ENCODE measurements at places on chromosomes 6 and 20.

DNA sequence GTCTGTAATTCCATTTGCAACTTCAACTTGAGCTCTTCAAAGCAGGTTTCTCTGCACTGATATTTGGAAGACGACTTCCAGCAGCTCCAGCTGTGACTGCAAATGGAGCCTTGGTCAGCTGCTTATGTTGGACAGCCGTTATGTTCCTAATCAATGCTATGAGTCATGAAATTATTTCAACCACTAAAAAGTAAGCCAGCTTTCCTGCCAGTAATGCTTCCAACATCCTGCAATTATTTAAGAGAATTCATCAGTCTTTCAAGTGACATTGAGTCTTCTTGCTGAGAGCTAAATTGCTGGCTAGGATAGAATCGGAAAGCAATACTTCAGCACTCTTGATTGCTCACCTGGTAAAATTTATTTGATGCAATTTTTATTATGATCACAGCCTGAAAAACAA is 375.7 kb downstream of the MMUT start:
- no peak for DNase-seq

GRCh38 chr6:137610702-137611101 is 116.5 kb upstream of the OLIG3 start:
- no peak for DNase-seq

DNA sequence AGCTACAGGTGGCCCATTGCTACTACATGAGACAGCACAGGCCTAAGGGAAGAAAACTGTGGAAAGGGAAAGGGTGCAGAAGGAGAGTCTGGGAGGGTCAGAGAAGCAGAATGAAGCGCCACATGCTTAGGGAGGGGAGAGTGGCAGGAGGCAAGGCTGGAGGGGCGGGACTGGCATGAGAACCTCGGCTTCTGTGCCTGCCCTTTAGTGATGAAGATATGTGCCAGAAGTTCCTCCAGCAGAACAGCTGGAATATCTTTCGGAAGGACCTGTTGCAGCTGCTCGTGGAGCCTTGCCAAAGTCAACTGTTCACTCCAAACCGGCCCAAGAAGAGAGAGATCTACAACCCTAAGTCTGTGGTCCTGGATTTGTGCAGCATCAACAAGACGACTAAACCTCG is 61.8 kb downstream of the CNBD2 start:
- no peak for DNase-seq

GRCh38 chr6:105400501-105400900 is 2.4 kb downstream of the PREP start:
- no peak for DNase-seq

GRCh38 chr6:71476371-71476770 is 187.8 kb downstream of the OGFRL1 start:
- DNase-seq: no peak

- DNase-seq: no peak
Observed at GRCh38 chr6:80550281-80550680, 443.8 kb downstream of the BCKDHB start.

- no peak for DNase-seq
Observed at GRCh38 chr6:104956731-104957294, at the start of gene LIN28B. TSS of gene LIN28B (plus strand) at chr6:104957107. CDS start at chr6:104957251, 144 bp downstream.
